Activated CD8-positive, alpha-beta memory T cell treated with anti-CD3 and anti-CD28 coated beads for 48 hours (primary cell): ENCODE measurements at places on chromosomes 2 and 18.

- DNase-seq: no peak
These were observed 515 bp upstream of the PLEKHB2 start for GRCh38 chr2:131104487-131105155.

- DNase-seq: no peak
These were observed 90.1 kb downstream of the TCF4 start for GRCh38 chr18:55497825-55498403.

- DNase-seq: no peak
These were observed 618 bp upstream of the LYPD1 start for GRCh38 chr2:132670496-132671150.

DNA sequence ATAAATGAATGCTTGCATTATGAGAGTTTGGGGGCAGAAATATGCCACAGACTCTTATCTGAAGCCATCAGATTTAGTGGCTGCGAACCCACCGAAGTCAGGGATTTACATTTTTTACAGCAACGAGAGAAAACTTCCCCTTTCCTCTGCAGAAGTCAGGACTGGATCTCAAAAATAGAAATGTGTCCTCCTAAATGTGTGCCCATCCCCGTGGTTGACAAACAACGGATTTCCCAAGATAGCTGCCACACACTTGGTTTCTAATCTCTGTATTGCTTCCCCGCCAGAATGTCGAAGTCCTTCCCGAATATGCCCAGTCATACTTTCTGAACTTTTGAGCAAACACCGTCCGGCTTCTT, 879 bp upstream of the ADAM23 start:
- DNase-seq: no peak

- no peak for DNase-seq
These were observed 410.3 kb downstream of the PID1 start for GRCh38 chr2:228860601-228861285.

DNA sequence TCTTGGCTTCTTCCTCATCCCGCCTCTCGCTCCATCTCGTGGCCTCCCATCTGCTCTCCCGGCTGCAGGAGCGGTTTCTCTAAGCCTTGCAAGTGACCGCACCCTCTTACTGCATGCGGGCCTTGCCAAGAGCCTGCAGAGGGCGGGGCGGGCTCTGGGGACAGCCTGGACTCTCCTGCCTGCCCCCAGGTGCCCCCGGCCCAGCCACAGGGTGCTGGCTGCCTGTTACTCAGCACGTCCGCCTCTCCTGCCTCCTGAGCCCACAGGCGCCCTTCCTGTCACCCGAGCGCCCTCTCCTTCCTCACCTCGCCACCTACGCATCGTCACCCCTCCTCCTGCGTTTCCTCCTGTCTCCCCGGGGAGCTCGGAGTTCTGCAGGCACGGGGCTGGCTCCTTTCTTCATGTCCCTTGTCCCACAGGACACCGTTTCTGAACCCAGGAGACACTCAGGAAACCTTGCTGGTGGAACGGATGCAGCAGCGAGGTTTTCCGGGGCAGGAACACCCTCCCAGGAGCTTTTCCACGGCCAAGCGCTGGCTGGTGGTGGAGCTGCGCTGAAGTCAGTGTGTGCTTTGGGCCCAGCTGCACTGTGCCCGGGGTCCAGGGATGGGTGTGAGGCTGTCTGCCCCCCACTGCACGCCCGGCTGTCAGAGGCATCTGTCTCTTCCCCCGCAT, 28.5 kb downstream of the HPCAL1 start:
- peak; percentile 52 for DNase-seq

- no peak for DNase-seq
These were observed 41.1 kb downstream of the UPP2 start for GRCh38 chr2:158142568-158143332.

- no peak for DNase-seq
These were observed 84.8 kb downstream of the RTN4 start for GRCh38 chr2:54965425-54965824.

DNA sequence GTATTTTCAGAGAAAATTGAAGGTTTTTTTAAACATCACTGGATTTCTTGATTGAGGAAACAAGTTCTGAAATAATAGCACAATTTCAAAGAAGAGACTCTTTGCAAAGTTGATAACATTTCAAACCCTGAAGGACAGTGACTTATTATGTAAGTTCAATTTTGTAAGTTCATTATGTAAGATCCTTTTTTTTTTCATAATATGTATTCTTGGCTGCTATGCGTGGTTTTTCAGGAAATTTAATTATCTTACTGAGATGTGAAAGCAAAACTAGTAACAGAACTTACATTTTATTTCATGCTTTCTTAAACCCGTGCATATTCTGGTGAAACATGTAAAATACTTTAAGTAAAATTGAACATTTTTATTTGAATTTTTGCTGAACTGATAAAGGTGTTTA, 65.4 kb downstream of the RIF1 start:
- no peak for DNase-seq

- no peak for DNase-seq
These were observed 87.1 kb downstream of the GPR39 start for GRCh38 chr2:132503701-132504100.

DNA sequence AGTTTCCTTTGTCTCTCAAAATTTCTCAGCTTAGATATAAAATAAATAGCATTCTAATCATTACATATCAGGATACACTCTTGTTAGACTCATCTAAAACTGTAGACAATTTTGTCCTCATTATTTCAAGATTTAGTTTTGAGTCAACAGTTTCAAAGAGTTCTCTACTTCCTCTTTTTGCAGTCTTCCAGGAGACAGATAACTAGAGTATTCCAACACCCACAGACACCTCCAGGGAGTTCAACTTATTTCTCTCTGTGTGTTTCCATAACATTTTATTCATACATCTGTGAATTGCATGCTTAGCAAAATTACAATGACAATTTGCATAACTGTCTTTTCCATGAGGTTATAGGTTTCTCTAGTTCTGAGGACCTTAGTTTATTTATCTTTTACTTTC, 166.6 kb upstream of the HNMT start:
- no peak for DNase-seq

GRCh38 chr2:15448250-15448839, 112.8 kb downstream of the NBAS start:
- DNase-seq: no peak

GRCh38 chr2:190655570-190655969, 6.7 kb downstream of the NAB1 start:
- no peak for DNase-seq

DNA sequence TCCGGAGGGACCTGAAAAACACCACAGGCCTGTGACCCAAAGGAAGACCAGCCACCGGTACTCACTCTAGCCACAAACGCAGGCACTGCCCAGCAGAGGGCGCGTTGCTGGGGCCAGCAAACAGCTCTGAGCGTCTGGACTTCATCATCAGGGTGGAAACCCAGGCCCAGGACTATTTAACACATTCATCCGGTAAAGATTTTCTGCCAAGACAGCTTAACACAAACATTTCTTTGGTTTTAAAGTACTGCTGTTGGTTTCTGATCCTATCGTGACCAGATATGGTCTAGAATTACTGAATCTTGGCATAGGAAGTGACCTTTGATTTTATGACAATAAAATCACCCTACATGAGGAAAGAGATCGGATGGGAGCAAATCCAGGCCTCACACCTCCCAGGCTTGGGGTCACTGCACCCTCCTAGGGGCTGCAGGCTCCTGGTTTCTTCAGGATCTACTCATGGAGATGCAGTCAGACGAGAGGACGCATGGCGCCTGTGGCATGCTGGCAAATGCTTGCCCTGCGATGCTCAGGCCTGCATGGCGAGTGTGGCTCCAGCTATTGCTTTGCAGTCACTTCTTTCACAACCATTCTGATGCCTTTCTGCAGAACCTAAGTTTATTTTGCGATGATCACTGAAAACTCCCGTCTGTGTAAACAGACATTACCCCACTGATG, 130.4 kb downstream of the COL4A4 start:
- no peak for DNase-seq

DNA sequence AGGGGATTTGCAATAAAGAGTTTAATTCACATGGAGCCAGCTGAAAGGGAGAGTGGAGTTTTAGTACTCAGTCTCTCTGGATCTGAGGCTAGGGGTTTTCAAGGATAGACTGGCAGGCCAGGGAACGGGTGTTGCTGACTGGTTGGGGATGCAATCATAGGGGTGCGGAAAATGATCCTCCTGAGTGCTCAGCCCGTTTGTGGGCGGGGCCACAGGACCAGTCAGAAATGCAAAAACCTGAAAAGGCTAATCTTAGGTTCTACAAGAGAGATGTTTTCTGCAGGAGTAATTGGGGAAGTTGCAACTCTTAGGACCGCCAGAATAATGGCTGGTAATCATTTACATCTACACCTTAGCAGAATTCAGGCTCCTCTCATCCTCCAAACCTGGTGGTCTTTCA, 2.5 kb downstream of the NFU1 start:
- no peak for DNase-seq

DNA sequence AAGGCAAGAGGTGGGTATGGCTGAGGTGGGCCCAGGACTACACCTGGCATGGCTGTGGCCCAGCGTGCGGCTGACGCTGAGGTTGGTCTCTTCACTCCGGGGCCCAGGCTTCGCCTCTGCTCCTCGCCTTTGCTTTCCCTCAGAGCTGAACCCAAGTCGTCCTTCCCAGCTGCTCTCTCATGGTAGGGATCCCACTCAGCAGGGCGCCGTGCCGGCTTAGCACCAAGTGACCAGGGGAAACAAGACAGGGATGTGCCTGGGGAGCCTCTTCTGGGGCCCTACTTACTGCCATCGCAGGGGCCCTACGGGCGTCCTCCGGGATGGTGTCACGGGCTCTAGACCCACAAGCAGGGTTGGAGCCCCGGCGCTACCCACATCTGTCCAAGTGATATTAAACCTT, 138.1 kb upstream of the ALKAL2 start:
- no peak for DNase-seq

DNA sequence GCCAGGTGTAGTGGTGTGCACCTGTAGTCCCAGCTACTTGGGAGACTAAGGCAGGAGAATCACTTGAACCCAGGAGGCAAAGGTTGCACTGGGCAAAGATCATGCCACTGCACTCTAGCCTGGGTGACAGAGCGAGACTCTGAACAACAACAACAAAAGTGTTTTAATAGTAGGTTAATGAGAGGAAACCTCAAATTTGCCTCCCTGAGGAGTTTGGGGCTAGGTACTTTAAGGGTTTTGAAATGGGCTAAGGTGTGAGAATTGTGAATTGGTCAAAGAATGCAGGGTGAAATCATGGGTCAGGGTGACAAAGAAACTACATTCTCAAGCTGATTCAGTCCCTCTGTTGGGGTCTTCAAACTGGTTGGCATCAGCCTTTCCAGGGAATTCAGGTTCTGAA, 60.7 kb upstream of the BOD1L2 start:
- no peak for DNase-seq

DNA sequence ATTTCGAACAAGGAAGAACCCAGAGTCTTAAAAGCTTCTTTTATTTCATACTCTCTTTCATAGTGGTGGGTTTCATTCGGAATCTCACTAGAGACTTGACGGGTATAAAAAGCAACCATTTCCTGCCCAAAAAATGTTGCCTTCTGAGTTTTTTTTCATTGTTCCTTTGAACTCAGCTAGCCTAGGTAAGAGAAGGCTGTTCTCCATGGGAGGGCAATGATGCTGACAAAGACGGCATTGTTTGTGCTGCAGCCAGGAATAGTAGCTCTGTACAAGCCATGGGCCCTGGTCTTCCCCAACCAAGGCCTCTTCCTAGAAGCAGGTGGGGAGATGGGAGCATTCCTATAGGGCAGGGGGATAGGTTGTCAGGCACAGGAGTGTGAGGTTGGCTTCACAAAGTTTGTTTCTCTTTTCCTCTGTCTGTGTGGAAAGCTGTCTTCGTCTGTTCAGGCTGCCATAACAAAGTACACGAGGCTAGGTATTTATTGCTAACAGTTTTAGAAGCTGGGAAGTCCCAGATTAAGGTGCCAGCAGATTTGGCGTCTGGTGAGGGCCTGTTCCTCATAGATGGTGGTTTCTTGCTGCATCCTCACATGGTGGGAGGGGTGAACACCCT, 405.1 kb downstream of the NBAS start:
- no peak for DNase-seq

DNA sequence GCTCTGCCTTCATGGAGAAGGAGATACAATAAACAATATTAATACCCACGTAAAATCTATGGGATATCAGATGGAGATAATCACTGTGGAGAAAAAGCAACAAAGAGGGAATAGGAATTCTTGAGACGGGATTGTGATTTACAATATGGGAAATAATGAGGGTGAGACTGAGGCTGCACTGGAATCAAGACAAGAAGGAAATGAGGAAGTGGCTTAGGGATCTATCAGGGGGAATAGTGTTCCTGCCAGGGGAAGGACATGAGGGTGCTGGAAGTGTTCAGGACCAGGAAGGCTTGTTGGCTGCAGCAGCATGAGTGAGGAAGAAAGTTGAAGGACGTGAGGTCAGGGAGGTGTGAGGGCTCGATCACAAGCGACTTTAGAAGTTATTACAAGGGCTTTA, 182.4 kb downstream of the DYSF start:
- DNase-seq: no peak

- DNase-seq: no peak
These were observed 48.9 kb upstream of the BCL11A start for GRCh38 chr2:60602388-60602787.

- no peak for DNase-seq
These were observed 911.5 kb upstream of the SOX11 start for GRCh38 chr2:4780679-4781078.

GRCh38 chr2:45218931-45219339, 209.7 kb upstream of the SIX2 start:
- DNase-seq: no peak

DNA sequence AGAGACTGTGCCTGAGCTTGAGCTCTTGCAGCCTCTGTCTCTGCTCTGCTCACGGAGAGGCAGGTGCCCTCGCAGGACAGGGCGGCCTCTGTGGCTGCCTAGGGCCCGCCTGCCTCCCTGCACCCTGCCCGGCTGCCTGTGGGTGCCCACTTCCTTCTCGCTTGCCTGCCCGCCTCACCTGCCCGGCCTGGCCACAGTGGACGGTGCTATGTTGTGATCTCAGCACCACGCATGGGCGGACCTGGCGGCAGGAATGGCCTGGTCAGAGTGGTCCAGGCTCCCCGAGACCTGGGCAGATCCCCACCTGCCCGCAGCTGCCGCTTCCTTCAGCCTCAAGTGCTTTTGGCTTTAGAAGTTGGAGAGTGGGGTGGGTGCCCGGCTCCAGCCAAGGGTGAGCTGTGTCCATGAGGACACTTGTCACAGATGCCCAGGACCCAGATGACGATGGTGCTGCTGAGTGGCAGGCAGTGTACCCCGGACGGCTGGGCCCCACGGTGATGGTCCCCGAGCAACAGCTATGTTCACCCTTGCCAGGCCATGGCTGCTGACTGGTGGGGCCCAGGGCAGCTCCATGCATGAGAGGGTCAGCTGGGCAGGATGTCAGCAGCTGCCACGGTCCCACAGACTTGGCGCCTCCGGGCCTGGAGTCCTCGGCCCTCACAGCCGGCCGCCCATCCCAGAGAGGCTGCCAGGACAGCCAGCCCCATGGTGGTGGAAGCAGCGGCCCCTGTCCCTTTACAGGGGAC, 25.3 kb downstream of the RTP5 start:
- no peak for DNase-seq

DNA sequence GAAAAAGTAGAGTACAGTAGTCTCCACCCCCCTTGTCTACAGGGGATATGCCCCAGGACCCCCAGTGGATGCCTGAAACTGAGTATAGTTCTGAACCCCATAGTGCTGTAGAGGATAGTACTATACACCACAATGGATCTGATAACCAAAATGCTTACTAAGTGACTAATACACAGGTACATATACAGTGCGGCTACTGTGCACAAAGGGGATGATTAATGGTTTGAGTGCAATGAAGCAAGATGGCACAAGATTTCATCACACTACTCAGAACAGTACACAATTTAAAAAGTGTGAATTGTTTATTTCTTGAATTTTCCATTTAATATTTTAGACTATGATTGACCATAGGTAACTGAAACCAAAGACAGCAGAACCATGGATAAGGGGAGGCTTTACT, 446.9 kb upstream of the NRP2 start:
- DNase-seq: no peak

GRCh38 chr2:125254010-125254409, 1228.9 kb downstream of the CNTNAP5 start:
- no peak for DNase-seq
